ENCODE measurements at places on chromosomes 12 and 14.

GRCh38 chr12:64256166-64256800, 34.2 kb upstream of the KICS2 start:
- no peak for DNase-seq

GRCh38 chr12:116172224-116172849, 105.2 kb downstream of the MED13L start:
- DNase-seq = peak; percentile 39

DNA sequence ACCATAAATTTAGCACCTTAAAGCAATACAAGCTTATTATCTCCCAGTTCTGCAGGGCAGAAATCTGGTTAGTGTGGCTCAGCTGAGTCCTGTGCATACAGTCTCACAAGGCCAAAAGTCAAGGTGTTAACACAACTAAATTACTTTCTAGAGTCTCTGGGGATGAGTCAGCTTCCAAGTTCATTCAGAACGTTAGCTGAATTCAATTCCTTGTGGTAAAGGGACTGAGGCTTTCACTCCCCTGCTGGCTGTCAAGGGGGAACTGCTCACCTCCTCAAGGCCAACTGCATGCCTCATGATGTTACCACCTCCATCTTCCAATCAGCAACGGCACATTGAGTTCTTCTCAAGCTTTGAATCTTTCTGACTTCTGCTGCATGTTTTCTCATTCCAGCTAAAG, 27.6 kb downstream of the EML5 start:
- no peak for DNase-seq

DNA sequence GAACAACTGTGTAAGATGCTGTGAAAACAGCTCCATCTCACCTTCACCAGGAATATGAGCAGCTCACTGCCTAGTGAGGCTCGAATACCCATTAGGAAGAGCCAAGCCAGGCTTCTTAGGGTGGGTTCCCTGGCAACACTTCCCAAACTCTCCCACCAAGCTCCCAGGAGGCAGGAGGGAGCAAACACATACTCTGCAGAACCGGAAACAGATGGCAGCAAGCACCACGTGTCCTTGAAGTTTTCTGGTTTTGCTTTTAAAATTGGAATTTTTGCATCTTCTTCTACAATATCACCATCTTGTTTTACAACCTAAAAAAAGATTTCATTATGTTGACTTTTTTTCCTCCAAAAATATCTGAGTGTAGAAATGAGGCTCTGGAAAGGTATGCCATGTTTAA, 186.7 kb downstream of the ZFP36L1 start:
- DNase-seq = no peak

GRCh38 chr12:70828351-70828750, 92.2 kb downstream of the PTPRR start:
- DNase-seq = no peak

GRCh38 chr14:88804035-88804434, 11.3 kb upstream of the EML5 start:
- no peak for DNase-seq

DNA sequence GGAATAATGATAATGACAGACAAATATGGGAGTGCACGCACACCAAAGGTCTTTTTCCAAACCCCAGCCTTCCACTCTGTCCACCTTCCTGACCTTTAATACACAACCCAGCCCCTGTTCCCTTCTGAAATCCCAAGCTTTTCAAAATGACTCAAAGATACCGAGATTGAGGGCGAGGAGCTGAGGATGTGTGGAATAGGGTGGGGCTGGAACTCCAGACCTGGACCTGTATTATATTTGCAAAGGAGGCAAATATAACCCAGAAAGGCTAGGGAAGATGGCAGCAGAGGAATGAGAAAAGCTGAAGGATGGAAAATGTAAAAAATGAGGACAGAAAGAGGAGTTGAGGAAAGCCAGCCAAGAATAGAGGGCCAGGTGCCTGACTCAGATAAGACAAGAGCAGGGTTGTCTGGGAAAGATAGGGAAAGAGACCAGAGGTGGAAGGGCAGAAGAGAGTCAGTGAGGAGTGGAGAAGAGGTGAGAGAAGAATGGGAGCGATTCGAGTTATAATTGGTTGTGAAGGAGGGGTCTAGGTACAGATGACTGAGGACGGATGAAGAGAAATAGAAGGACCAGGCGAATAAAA, 1.0 kb upstream of the PTMS start:
- DNase-seq = no peak

DNA sequence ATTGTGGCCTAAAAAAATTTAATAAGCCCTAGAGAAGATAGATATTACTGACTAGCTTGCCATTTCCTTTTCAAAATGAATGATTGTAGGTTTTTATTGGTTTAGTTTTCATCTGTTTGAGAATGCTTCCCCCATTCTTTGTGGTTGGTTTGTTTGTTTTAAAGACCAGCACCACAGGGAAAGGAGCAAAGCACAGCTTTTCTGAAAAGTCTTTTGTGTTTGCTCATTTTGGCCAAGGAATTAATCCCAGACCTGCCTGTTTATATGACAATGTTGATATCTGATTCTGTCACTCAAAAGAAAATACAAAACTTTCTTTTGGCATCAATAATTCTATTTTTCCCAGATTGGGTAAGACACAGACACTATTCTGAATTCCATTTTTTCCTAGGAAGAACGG, 312.5 kb upstream of the FLRT2 start:
- DNase-seq = no peak

DNA sequence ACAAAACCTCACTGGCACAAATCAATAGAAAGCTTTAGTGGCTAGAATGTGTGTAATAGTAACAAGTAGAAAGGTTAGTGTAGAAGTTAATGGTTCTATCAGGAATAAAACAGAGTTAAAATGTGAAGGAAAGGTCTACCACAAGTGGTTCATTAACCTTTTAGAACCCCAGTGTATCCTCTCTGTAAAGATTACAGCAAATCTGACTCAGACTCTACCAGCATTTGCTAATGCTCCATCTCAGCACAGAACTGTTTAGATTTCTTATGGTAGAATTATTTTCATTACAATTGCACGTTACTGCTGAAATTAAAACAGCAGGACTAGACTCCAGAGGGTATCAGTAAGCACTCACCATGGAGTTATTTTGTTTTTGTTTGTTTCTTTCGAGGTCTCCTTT, 609.0 kb upstream of the LMO3 start:
- no peak for DNase-seq
